ENCODE measurements at places on chromosomes 5 and 9. TPM values are rescaled to one million over a fixed set of nuclear protein-coding genes. Genes with fewer than 3 reads are reported as not detected.

The GNA14 gene
- total RNA-seq: not detected

DNA sequence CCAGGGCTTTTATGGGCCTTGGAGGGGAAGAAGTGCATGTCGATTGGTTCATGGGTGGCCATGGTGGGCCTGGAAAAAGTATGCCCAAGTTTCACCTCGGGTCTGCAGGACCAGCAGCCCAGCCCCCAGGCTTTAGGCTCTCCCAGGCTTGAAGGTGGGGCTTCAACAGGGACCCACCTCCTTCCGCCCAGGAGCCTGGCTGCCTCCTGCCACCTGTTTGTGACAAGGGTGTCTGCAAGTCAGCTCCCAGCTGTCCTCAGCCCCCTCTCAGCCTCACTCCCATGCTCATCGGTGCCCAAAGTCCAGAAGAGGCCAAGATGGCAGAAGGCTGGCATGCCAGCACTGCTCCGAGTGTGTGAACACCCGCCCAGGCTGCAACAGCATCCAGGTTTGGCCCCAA lies 1063.2 kb upstream of the ACO1 start:
- DNase-seq: no peak

- no peak for DNase-seq
These were observed 3.8 kb upstream of the NACC2 start for GRCh38 chr9:136098844-136099243.

- DNase-seq: no peak
These were observed 31.1 kb downstream of the IL4 start for GRCh38 chr5:132704875-132705274.

GRCh38 chr9:75601280-75601679 lies 289.2 kb upstream of the PCSK5 start:
- no peak for DNase-seq

GRCh38 chr5:154858972-154859871 lies 795 bp downstream of the CNOT8 start:
- no peak for DNase-seq

The IGFBPL1 gene
- total RNA-seq: not detected

The ZNF883 gene
- 0.22 TPM for total RNA-seq

GRCh38 chr5:9894571-9895301 lies 264.6 kb upstream of the TAS2R1 start:
- no peak for DNase-seq

DNA sequence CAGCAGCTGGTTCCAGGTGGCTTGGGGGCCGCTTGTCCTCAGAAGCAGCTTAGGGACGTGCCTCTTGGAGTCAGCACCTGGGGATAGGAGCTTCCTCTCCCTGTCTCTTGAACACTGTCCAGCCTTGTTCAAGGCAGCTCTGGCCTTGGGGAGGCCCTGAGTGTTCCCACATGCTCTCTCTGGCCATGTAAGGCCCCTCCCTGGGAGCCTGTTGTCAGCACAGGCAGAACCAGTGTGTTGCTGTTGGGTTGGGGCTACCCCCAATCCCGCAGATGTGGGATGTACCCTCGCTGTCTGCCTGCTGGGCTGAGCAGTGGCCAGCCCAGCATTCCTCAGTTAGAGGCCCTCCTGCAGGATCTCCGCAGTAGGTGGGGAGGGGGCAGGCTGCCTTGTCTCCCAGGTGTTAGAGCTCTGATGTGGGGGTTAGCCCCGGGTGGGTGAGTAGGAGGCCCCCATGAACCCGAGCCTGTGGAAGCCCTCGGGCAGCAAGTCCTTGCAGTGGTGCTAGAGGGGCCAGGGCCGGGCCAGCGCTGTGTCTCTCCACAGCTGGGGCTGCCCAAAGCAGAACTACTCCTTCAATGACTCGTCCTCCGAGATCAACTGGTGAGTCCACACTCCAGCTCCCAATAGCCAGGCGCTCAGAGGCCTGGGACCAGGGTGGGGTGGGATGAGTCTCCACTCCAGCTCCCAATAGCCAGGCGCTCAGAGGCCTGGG lies 51.6 kb downstream of the KCNT1 start:
- no peak for DNase-seq

The CCDC183 gene
- 0.38 TPM for total RNA-seq

DNA sequence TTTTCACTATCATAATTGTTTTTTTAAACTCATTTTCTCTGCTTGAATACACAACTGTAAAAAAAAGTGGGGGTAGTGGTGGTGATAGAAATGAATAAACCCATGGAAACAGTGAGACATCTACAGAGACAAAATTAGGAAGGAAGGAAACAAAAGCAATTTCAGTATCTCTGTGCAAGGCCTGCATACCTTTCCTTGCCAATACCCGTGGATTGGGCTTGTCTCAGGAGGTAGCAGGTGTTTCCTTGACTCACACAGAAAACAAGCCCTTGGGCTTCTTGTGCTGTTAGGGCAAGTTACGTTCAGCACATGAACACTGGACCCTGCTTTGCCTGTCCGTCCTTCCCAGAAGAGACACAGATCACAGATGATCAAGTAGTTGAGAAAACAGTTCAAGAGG lies 372.2 kb downstream of the ZSWIM6 start:
- no peak for DNase-seq

DNA sequence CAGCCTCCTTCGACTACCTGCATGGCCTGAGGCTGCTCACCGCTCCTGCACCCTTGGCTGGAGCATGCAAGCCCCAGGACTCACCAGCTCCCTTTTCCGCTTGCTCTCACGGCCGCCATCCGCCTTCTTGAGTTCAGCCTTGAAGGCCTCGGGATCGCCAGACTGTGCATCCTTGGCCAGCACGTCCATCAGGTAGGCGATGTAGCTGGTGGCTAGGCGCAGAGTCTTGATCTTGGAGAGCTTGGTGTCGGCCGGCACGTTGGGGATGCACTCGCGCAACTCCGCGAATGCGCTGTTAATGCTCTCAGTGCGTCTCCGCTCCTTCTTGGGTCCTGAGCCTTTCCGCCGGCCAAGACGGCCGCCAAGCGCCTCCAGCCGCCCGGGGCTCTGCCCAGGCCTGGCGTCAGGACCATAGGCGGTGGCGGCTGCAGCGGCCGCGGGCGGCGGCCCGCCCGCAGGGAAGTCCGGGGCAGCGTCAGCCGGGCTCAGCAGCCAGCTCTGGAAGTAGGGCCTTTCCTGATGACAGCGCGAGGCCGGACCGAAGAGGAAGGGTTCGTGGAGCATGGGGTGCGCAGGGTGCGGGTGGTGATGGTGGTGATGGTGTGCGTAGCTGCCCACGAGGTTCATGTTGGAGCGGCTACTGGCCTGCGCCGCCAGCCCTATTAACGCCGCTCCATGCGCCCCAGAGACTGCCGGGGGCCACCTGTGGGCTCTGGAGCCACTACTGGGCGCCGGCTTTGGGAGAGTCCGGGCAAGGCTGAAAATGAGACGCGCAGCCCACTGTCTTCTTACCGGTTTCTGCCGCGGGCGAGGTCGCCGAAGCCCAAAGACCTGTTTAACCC lies 424 bp downstream of the HAND1 start:
- DNase-seq: no peak

DNA sequence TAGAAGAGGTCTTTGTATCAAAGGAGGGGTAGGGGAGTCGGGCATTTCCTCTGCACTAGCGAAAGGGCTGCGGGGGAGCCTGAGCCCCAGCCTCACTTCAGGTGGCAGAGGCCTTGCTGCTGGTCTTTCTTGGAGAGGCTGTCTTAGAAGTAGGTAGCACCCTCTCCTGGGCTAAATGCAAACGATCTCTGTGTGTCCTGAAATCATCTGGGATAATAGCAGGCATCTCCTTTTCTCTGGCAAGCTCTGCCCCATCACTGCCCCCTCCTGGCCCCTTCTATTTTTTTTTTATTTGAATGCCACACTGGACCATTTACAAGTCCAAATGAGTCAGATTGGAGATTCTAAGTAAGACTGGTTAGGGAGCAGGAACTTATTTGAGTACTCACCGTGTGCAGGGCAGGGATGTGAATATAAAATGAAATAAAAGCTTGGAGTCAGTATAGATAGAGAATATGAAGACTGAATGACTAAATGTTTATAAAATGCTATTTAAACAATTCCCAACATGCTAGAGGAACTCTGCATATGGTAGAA lies 137.1 kb downstream of the FGF1 start:
- DNase-seq: no peak

GRCh38 chr5:65334077-65334476 lies 147.6 kb downstream of the ADAMTS6 start:
- no peak for DNase-seq

GRCh38 chr9:77714077-77714549 lies 66.0 kb upstream of the GNA14 start:
- DNase-seq: no peak

DNA sequence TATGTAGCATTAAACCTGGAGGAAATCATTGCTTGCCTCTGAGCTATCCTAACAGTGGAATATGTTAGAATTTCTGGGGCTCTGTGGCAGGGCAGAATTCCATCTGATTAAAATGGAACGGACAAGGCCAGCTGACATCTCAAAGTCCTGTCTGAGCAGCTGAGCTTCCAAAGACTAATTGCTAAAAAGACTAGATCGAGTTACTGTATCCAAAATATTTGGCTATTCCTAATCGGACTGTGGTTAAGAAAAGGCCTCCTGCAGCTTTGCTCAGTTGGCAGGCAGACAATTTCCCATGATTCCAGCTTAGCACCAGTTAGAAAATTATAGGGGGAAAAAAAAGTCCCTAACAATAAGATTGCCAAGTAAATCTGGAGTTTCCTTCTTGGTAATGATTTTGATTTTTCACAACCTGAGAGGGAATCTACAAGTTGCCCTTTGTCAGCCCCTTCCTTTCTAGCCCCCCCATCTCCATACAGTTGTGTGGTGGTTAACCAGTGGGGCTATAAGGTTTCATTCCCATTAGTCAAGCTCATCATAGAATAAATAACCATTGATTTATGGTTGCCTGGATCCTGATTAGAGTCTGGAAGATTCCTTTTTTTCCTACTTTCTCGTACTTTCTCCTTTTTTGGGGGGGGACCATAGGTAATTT lies 26.4 kb downstream of the PTGR1 start:
- DNase-seq: no peak

DNA sequence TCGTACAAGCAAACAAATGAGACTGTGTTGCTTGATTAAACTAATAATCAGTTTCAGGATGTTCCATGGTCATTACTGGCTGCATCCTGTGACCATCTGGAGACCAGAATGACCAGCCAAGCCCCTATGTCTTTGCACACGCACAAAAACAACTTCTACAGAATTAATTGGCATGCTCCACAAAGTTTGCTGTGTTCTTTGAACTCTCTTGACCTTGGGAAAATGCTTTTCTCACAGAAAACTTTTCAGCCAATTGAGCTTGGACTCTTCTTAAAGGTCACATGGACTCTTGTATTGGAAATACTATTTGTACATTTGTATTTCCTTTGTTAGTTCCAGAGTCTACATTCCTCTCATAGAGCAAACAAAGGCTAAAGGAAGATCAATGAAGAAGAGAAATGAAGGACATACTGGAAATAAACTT lies 147.8 kb downstream of the ARRDC3 start:
- no peak for DNase-seq

GRCh38 chr5:153358315-153358976 lies 132.0 kb upstream of the GRIA1 start:
- DNase-seq: no peak

- no peak for DNase-seq
These were observed 40.0 kb downstream of the ADAMTS19 start for GRCh38 chr5:129500101-129500500.

The PPP1R26 gene
- 3.7 TPM for total RNA-seq

The C9orf78 gene
- total RNA-seq: 65.3 TPM

Measured in natural killer cell treated with Interleukin-12 subunit alpha and Interleukin-12 subunit beta and Interleukin-15 and Interleukin-18, amount 100 ng/mL, for 72 hours (primary cell).